ENCODE measurements at places on chromosomes 1 and 21. TPM values are rescaled to one million over a fixed set of nuclear protein-coding genes. Genes with fewer than 3 reads are reported as not detected.

The ZBTB8OS gene
- total RNA-seq = 32.1 TPM

The GBP7 gene
- not detected for total RNA-seq

The ADCY10 gene
- 0.16 TPM for total RNA-seq

GRCh38 chr1:232378266-232379062 is 251.5 kb downstream of the SIPA1L2 start:
- no peak for DNase-seq

DNA sequence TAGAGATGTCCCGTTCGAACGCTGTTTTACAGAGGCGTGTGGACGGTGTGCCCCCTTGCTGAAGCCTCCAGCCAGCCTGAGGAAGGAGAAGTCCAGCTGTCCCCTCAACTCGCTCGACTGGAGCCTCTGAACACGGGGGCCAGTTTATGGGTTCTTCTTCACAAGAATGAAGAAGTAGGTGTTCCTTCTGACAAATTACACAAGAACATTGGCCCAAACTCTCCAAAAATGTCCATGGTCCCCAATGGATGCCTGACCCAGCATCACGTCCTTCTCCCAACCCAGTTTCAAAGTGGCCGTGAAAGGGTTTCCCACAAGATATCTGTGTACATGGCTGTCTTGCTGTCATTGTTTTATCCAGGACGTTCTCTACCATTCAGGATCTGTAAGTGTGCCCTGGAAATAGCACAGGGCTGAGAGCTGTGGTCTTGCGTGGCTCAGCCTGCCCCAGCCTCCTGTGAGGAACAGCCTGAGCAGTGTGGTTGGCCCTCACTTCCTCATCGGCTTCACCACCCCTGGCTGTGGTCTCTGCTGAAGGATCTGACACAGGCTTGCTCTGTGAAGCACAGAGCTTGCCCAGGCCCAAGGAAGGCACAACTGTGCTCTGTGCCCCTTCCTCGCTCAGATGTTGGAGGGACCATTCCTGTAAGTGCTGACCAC is 1.0 kb upstream of the S100B start:
- no peak for DNase-seq
